ENCODE measurements at places on chromosomes 1 and 21.
A peak's percentile ranks its signal among the peaks of the same experiment; 100 is the strongest.

GRCh38 chr1:82491301-82492048, 690.7 kb downstream of the ADGRL2 start:
- no peak for DNase-seq

GRCh38 chr1:237953238-237953637, 62.5 kb upstream of the ZP4 start:
- DNase-seq = no peak

GRCh38 chr1:10673109-10673711, 123.2 kb downstream of the CASZ1 start:
- no peak for DNase-seq

- DNase-seq = no peak
Measured at GRCh38 chr1:89791064-89791726, 29.6 kb upstream of the LRRC8D start.

DNA sequence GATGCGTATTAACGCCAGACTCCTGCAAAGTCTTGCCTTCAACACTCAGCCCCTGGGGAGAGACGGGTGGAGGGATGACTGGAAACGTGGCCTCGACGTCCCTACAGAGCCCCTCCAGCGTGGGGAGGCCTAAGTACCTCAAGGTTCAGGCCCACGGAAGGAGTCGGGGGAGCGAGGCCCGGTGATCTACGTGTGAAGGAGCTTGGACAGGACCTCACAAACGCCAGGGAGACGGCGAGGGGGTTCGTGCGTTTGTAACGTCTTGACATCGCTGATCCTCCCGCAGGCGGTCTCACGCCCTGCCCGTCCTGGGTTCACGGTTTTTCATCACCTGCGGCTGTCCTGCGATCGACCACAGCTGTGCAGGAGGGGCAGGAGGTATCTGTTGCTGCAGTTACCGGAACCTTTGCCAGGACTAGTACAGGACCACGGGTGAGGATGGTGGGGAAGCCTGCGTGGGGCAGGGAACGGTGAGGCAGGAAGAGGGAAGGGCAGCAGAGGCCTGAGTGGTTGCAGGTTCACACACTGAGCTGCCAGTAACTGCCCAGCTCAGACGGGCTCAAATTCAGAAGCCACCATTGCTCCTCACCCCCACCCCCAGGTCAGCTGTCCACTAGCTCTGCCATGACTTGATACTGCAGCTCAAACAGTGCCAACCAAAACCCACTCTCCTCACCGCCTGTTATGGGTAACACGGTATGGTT, 889 bp upstream of the CCNL2 start:
- DNase-seq = no peak

DNA sequence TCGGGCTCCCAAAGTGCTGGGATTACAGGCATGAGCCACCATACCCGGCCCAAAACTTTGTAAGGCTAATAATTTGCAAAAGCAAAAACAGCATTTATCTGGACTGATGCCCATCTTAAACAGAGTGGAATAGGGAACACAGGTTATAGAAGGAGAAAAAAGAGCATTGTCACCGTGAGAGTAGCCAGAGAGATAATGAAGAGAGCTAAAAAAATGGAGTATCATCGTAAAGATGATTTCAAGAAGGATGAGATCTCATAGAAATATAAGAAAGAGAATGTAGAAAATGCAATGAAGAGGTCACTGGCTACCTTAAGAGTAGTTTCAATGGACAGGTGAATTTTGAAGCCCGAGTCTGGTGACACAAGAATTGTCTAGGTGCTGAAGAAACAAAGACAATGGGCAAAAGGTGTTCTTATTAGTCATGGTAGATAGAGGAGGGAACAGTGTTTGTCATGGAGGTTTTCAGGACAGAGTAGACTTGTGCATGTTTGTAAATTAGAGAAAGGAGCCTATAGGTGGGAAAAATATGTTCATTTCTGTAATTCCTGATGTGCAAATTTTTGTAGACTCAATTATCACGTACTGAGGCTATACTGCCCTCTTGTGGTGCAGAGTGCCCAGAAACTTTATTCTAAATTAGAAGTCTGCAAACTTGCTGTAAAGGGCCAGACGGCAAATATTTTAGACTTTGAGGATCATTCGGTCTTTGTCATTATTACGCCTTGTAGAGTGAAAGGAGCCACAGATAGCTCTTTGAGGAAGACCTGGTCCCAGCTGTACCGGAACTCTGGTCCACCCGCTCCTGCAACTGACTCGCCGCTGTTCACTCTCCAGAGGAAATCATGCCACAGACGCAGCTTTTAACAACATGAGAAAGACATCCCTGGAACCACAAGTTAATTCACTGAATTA, 8.1 kb upstream of the TMEM183A start:
- DNase-seq = peak; percentile 70

GRCh38 chr1:61925591-61926298, 183.5 kb downstream of the PATJ start:
- no peak for DNase-seq

DNA sequence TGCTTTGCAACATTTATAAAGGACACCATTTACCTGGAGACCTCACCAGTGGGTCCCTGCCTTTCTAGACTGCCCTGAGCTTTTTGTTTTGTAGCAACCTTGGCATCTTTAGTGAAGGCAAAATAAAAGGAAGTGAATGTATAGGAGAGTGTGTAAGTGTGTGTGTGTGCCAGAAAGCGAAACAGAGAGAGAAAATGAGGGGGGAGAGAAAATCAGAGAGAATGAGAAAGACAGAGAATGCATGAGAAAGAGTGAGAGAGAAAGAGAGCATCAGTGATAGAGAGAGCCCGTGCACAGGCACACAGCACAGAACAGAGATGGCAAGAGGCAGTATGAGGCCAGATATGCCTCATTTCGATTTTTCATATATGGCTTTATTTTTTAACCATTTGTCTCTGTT, 57.5 kb downstream of the HSD3B1 start:
- no peak for DNase-seq

DNA sequence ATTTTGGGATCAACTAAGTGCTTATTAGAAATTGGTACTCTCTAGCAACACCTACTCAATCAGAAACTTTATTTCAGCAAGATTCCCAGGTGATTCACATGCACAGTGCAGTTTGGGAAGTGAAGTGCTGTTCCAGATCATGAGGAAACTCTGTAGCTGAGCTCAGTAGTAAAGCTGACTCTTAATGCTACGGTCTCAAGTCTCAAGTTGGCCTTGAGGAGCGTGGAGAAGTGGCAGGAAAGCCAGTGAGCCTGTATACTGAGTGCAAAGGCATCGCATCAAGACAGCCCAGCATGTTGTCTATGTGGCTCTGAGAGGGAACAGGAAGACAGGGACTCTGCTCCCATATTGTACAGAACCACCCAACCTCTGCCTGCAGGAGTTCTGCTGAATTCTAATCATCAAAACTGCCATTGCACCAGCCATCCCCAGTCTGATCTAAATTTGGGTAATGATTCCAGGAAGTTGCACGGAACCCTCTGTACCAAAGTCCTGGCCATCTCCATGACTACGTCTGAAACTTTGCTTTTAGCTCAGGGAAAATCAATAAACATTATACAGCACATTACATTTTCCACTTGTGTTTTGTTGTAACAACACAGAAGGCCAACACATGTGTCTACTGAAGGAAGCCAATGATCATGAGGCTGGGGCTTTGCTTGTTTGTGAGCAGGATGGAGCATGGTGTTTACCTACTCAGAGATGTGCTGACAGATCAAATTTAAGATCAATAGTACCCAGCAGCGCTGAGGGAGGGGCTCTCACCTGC, 105.1 kb upstream of the TLR5 start:
- peak; percentile 48 for DNase-seq
